ENCODE measurements at places on chromosomes 4 and X.

- no peak for DNase-seq
Measured at GRCh38 chrX:20063153-20063552, 53.6 kb downstream of the MAP7D2 start.

DNA sequence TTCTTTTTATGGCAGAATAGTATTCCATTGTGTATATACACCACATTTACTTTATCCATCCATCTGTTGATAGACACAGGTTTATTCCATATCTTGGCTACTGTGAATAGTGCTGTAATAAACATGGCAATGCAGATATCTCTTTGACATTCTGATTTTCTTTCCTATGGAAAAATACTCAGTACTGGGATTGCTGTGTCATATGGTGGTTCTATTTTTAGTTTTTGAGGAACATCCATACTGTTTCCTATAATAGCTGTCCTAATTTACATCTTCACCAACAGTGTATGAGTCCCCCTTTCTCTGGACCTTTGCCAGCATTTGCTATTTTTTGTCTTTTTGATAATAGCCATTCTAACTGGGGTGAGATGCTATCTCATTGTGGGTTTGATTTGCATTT, 73.5 kb downstream of the GPAT3 start:
- DNase-seq: no peak

- DNase-seq: no peak
Measured at GRCh38 chrX:106774981-106775380, 27.5 kb upstream of the TBC1D8B start.

- DNase-seq: no peak
Measured at GRCh38 chr4:163895378-163896005, 401.0 kb downstream of the TMA16 start.

DNA sequence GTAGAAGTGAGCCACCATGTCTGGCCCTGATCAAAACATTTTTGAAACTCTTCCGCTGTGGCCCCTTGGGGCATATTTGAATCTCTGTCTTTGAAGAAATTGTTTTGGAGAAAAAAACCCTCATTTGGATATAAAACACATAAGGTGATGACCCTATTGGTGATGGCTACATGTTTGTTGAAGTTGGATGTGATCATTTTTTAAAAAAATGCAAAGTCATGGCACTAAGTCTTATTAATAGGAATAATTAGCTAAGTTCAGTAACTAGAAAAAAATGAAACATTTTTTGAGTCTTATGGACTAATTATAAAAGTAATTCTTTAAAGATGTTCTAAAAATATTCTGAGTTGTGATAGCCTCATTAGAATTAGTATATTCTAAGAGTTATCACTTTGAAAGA, 17.9 kb upstream of the BBS7 start:
- no peak for DNase-seq

DNA sequence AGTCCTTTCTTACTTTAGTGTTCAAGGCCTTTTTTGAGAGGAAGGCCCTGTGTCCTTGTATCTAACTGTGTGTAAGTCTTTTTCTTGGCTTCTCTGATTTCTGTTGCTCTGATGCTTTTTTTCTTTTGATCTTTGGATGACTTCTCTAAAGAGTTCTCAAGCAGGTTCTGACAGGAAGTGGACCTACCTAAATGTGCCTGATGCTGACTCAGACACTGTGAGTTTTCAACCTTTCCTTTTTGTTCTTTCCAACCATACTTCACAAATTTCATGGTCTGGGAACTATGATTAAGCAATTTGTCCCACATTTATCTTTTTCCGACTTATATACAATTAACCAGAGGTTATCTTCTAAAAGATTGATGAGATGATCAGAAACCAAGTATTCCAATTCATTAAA, 96.5 kb downstream of the SYTL5 start:
- DNase-seq: no peak

DNA sequence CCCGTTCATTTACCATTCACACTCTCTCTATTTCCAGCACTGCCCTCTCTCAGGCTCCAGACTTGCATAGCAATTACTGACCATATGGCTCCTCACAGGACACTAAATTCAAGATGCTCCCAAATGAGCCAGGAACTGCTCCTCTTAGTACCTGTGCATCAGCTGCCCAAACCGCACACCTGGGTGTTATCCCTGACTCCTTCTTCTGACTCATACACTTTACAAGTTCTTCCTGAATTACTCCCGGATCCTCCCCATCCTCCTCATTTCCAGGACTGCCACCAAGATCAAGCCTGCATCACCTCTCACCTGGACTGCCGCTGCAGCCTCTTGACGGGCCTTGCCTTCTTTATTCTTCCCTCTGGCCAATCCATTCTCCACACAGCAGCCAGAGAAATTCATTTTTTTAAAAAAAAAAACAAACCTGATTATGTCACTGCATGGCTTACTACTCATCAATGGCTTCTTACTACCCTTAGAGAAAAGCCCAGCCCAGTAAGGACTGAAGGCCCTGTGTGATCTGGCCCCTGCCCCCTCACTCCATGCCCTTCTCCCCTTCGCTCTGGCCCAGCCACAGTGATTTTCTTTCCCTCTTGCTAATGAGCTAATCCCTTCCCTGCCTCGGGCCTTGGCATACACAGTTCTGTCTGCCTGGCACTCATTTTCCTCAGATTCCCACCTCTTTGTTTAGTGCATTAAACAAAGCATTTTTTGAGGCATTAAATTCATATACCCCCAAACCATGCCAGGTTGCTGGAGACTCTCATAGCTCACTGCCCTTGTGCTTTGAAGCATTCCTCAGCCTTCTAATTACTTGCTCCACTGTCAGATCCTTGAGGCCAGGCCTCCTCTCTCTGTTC, 92.0 kb downstream of the PDGFRA start:
- no peak for DNase-seq

GRCh38 chr4:83828601-83829000, 292.7 kb downstream of the GPAT3 start:
- DNase-seq: no peak

DNA sequence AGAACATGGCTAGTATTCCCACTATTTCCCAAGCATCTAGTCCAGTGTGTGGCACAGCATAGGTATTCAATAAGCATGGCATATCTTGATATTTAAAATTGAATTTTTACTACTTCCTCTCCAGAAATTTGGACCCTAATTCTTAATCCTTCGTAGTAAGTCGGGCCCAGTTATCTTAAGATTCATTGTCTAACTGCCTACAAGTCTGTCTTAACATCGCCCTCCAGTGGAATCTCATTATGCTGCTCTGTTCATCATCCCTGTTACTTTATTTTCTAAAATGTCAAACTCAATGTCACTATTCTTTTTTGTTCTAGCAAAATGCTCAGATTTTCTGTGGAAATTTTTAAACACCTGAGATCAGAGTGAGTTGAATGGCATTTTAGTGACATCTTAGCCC, 606.2 kb downstream of the KLHL13 start:
- no peak for DNase-seq

- no peak for DNase-seq
Measured at GRCh38 chrX:43631841-43632240, 24.3 kb upstream of the MAOA start.

GRCh38 chrX:1076871-1077651, 135.4 kb downstream of the CRLF2 start:
- DNase-seq: no peak

DNA sequence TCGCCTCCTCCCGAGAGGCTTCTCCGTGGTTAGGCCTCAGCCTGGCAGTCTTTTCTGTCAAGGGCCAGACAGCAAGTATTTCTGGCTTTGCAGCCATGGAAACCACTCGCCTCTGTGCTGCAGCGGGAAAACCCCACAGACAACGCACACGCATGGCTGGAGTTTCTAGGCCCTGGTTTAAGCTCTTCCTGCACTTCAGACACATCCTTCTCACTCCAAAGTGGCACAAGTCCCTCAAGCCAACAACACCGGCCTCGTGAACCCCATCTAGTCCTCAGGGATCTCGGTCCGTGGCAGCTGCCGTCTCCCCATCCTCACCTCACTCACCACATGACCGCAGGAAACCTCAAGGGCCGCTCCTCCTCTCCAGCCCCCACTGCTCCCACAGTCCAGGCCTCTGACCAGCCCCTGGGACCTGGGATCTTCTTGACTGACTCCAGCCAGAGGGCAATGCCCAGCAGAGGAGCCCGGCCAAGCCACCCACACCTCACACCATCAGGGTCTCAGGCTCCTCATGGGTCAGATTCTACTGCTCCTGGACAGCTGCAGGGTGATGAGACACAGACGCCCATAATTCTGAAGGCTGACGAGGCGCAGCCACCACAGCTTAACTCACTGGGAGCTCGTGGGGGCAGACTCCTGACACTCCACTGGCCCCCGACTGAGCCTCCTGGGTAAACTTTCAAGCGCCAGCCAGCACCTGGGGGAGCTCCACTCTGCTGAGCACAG, 21.7 kb downstream of the LETM1 start:
- peak; percentile 55 for DNase-seq

GRCh38 chr4:140092094-140092851, 61.7 kb downstream of the MAML3 start:
- DNase-seq: no peak

- no peak for DNase-seq
Measured at GRCh38 chr4:71294301-71294700, 44.5 kb upstream of the SLC4A4 start.

GRCh38 chrX:10064736-10065135, 92.0 kb upstream of the CLCN4 start:
- no peak for DNase-seq

DNA sequence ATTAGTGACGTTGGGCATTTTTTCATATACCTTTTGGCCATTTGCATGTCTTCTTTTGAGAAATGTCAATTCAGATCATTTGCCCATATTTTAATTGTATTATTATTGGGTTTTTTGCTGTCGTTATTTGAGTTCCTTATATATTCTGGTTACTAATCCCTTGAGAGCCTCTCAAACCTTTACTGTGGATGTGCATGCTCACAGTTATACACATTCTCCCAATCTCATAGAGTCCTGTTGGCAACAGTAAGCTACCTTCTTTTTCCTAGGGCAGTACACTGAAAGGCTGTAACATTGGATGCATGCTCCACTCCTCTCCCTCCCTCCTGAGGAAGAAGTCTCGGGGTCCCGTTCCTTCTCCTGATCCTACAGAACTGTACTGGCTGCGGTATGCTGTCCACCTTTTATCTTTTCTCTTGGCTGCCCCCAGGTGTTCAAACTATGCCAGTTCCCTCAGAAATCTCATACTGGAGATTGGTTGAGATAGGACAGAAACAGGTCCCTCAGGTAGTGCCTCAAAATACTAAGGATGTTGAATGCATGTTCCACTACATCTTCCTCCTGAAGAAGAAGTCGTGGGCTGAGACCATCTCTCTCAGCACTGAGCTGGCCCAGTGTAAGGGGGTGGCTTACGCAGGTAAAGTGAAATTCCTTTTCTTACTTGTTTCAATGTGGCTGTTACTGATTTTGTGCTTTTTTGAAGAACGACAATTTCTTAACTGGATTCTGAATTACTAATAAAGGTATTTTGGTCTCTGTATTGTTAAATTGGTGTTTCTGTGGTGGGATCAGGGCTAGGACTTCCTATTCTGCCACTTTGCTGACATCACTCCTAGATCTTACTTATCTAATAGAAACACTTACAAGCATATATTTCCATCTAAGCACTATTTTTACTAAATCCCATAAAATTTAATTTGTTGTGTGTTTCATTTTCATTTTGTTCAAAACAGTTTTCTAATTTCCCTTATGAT, 145.4 kb upstream of the HUWE1 start:
- DNase-seq: peak; percentile 40

- no peak for DNase-seq
Measured at GRCh38 chr4:173318648-173319211, 15.4 kb downstream of the HMGB2 start.

DNA sequence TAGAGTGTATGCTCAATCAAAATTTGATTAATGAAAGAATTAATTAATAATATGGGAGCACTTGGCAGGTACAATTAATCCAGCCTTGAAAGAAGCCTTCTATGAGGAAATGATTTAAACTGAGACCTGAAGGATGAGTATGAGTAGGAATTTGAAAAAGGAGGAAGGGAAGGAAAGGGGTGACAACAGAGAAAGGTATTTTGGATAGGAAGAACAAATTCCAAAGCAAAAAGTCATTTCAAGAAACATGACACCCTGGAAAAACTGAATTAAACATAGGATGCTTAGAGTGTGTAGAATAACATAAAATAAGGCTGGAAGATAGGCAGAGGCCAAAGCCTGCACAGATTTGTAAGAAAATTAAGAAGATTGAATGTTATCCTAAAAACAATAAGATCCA, 29.6 kb downstream of the PHOX2B start:
- DNase-seq: no peak

GRCh38 chr4:14364953-14365536, 637.2 kb upstream of the CPEB2 start:
- DNase-seq: no peak

DNA sequence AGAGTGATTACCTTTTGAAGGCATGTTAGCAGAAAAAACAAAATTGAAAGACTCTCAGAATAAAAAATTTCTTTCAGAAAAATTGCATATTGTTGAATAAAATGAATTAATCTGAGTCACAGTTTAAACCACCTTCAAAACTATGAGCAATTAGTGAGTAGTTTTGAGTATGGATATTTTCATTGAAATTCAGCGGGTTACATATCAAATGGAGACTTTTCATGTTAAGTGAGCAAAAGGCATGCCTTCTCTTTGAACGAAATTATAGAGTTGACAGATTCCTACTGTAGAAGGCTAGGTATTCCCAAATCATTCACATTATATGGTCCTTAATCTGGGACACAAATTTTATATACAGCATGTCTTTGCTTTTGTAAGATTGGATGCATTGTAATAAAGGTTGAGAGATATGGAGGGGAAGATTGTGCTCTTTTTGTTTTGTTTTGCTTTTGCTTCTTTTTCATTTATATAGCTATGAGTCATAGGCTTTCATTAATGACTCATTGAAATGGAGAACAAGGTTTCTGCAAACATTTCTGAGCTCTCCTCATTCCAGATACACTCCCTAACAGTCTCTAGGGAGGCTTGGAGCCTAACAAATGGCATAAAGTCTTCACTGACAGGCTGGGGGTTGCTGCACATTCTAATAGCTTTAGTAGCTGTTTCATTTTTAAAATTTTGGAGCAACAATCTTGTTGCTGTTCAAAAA, 21.6 kb downstream of the PCDH18 start:
- DNase-seq: no peak

- DNase-seq: no peak
Measured at GRCh38 chr4:48030470-48030869, 13.9 kb downstream of the NIPAL1 start.

GRCh38 chr4:151304755-151305154, 20.6 kb downstream of the SH3D19 start:
- no peak for DNase-seq

GRCh38 chrX:106957856-106958255, 37.7 kb downstream of the CLDN2 start:
- DNase-seq: no peak

DNA sequence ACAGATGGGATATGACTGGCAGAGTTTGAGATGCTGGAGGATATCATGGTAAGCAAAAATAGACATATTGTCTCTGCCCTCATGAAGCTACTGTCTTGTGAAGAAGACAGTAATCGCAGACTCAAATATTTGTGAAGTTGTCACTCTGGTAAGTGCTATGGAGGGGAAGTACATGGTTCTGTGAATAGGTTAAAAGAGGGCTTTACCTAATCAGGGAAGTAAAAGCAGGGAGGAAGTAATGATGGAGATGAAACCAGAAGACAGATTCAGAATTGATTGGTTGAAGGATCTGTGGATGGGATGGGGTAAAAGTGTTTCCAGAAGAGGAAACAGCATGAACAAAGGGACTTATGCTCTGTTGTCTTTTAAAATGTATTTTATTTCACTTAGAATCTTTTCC, 19.3 kb upstream of the MAGED1 start:
- no peak for DNase-seq
